Tongue (tissue), 3 donors: ENCODE measurements at places on chromosomes 2 and 18.
A peak's percentile ranks its signal among the peaks of the same experiment; 100 is the strongest.

DNA sequence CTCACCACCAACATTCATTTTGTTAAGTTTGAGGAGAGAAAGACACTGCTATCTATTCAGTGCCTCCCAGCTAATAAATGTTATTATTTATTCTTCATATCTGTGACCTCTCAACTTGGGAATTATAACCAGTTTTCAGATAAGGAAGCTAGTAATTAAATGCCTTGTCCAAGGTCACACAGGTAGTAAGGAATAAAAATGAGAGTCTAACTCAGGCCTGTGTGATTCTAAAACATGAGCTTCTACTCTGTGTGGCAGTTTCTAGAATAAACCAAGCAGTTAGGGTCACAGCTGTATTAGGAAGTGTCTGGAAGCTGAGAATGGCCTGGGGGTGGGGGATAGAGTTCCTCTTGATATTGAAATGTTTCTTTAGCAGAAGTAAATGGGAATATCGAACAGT, 137.8 kb upstream of the LRATD1 start:
- no peak for DNase-seq

DNA sequence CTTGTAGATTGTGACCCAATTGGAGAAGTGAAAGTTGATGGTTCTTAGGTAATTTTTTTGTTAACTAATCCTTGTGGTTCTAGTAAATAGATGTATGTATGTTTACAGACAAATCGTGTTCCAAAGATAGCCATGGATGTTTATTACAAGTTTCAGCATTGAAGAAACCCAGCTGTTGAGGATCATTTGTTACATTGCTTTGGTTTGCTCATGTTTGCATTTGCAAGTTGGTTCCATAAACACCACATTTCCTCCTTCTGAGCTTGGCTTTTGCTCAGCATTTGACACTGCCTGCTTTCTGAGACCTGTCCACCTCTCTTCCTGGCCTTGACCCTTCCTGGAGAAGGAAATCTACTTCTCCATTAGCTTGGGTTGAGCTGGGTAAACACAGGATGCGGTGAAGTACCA, 1.8 kb upstream of the CCDC68 start:
- DNase-seq: peak; percentile 32

DNA sequence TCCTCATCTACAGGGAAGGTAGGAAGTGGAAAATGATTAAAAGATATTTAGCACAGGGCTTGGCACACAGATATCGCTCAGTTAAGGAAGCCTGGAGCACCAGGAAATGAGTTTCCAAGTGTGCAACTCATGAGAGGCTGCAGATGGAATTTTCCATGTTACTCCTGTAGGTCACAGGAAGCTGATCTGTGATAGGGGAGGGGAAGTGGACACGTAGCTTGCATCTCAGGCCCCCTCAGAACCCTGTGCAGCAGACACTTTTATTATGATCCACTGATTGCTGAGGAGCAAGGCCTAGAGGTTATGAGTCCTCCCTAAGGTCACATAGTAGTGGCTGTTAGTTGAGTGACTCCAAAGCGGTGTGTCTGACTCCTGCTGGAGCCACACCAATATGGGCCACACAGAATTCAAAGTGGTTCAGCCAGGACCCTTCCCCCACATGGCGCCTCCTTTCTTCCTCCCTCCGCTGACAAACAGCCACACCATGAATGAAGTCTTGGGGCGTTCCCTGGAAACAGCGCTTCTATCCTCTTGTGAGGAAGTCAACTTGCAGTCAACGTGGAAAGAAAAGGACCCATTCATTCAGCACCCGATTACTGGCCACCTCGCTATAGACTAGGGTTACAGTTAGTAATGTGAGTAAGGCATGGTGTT, 21.5 kb downstream of the DYSF start:
- DNase-seq: no peak

- DNase-seq: no peak
These were observed 267.7 kb downstream of the NBAS start for GRCh38 chr2:15293262-15293937.

DNA sequence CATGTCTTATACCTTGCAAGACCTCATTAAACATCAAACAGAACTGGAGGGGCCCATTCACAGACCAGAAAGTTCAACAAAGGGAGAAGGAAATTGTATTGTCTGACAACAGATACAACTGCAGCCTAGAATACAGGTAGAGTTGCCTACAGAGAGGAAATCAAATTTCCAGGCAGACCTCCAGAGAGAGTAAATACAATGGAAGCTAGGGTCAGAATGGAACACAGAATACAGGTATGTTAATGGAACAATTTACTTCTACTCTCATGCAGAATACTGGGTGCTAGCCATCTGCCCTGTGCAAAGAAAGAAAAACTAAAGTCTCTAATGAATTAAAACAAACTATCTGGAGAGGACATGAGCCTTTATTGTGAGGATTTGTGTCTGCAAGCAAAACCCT, 31.6 kb upstream of the ALK start:
- DNase-seq: no peak

DNA sequence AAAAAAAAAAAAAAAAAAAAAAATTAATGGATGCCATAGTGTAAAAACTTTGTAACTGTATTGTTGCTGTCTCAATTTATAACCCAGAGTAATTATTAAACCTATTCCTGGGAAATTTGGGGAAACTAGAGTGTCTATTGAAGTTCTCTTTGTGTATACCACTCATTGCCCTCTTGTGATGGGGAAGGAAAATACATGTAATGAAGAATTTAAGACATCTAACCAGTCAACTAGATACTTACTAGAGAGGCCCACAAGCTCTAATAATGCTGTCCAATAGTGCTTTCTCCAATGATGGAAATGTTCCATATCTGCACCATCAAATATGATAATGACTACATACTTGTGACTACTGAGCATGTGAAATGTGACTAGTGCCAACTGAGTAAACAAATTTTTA, 168.5 kb upstream of the SLC39A10 start:
- DNase-seq: no peak

- DNase-seq: no peak
These were observed 52.2 kb downstream of the SMAD7 start for GRCh38 chr18:48898521-48898920.

- DNase-seq: no peak
These were observed 45.4 kb downstream of the SPRED2 start for GRCh38 chr2:65386989-65387388.

DNA sequence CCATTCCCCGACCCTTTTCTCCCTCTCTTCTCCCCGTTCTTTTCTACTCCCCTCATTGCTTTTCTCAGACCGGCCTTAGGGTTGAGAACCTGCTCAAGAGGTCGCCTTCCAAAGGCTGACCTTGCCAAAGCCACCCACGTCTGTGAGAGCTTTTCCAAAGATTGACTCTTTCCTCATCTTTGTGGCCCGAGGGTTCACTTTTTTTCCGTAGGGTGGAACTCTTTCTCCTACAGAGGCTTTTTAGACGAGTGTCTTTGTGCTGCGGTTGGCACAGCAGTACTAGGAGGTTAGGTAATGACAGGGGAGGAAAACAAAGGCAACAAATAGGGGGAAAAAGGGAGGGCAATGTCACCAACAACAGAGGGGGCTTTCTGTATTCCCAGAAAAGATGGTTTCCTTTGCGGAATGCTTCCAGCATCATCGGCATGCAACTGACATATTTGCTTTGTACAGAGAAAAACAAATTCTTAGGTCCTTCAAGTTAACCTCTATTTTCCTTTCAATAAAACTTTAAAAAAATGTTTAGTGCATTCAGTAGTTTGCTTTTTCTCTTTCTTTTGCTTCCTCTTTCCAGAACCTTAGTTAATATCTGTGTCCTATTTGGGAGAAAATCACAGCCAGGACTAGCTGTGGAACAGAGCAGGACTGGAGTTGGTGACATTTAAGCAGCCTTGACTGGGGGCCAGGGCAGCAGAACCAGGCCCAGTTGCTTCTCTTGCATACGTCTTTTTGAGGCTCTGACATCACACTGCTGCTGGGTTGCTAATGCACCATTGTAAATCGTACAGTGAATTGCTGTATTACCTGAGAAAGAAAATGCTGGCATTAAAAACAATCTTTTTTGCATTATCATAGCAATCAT, 188.1 kb upstream of the FANCL start:
- DNase-seq: peak; percentile 35

DNA sequence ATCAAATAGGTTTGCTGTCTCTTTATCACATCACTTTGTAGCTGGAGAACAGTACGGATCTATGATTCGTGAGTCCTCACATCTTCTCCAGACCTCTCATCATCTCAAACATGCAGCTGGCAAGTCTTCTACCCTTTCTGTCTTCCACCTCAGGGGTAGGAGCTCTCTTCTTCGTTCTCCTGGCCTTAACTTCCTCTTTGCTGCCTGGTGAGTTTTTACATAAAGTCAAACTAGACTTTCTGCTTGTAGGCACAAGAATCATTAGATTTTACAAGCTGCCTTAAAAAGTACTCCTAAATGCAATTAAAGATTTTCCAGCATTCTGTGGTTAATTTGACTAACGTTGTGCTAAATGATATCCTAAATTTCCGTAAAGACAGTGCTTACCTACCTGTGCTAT, 43.7 kb upstream of the TANK start:
- no peak for DNase-seq

- DNase-seq: peak; percentile 81
These were observed 330.2 kb upstream of the FANCL start for GRCh38 chr2:58571181-58571852.

DNA sequence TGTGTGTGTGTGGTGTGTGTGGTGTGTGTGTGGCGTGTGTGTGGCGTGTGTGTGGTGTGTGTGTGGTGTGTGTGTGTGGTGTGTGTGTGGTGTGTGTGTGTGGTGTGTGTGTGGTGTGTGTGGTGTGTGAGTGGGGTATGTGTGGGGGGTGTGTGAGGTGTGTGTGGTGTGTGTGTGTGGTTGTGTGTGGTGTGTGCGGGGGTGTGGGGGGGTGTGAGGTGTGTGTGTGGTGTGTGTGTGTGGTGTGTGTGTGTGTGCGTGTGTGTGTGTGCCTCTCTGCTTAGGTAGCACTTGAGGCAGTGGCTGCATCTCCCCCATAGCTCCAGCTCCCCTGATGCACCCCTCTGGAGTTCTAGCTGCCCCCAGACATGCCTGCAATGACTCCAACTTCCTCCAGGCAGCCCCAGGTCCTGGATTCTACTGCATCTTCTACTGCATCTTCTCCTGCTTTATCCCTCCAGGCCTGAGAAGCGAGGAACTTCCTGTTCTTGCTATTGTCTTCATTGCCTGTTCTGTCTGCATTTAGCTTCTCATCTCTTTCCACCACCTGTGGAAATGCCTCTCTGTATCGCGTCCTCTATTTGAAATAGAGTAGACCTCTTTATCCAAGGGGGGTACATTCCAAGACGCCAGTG, 22.2 kb upstream of the MLPH start:
- DNase-seq: no peak

GRCh38 chr2:27249159-27249890, 13.5 kb downstream of the SLC30A3 start:
- DNase-seq: no peak

GRCh38 chr18:4605212-4605611, 150.1 kb upstream of the DLGAP1 start:
- peak; percentile 3 for DNase-seq

GRCh38 chr2:164840930-164841718, 499 bp downstream of the COBLL1 start:
- DNase-seq: peak; percentile 82

DNA sequence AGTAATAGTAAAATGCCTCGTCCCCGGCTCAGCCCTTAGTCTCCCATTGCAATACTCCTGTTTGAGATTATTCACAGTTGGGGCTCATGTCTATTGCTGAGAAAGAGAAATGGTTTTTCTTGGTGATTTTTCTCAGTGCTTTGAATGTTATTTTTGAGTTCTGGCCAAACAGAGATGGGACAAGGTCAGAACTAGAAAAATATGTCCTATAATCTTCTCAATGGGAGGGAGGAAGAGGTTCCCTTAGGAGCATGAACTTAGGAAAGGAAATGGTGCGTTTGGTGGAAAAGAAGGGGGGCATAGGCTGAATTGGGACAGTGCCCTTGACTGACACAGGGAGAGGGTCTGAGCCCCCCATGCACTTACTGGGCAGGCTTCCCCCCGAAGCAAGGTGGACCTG, 133.8 kb downstream of the AGAP1 start:
- no peak for DNase-seq

GRCh38 chr2:40030456-40030975, 251.5 kb upstream of the THUMPD2 start:
- no peak for DNase-seq

DNA sequence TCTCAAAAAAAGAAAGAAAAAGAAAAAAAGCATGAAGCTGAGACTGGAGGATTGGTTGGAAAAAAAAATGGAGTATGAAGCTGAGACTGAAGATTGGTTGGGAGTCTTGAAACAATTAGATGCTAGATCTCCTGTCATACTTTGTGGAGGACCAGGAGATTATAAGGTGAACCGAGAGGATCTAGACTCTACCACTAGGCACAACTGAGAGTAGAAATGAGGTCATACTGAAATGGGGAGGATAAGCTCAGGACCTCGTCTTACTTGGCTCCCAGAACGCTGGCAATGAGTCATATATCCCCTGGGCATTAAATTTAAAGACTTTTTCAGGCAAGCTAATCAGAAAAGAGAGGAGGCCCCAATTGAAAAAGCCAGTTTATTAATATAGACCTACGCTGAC, 3.3 kb upstream of the ORC2 start:
- DNase-seq: no peak

DNA sequence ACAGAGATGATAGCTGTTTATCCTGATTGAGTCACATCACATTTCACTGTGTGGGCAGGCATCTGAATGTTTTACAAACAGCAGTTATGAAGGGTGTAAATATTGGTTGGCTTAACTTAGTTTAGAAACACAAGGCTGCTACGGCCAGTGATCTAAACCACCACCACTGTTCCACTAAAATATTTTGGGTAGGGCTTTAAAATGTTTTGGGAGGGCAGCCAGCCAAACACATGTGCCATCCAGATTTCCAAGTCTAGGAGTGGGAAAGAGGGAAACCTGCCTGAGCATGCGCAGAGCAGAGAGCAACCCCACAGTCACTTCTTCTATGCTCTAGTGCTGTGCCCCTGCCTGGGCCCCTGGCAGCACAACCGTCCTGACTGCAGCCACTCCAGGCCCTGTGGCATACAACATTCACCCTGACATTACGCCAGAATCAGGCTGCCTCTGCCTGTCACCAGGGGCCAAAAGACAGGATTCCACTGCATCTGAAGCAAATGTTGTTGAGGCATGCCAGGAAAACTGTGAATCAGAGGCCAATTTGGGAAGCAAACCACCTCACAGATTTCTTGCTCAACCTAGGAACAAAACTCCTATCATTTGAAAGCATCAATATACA, 74.8 kb upstream of the COL5A2 start:
- DNase-seq: peak; percentile 86

DNA sequence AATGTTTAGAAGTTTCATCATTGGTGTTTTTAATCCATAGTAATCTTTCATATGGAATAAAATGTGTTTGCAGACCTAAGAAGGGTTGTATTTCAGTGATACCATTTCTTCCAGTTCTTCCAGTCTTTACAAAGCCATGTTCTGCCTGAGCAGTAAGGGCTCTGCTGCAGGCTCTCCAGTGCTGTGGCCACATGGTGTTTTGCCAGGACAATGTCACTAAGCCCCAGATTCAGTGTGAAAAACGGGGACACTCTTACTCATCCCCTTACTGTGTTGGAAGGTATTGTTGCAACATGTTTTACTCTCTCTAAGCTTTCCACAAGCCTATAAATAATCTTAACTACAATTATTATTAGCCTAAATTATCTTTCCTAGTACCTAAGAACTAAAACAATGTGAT, 481.4 kb upstream of the CDH7 start:
- DNase-seq: no peak

- DNase-seq: no peak
These were observed 390.6 kb downstream of the CTNNA2 start for GRCh38 chr2:79903222-79904000.

GRCh38 chr2:174599310-174599921, 1.8 kb upstream of the WIPF1 start:
- DNase-seq: no peak
